Activated CD4-positive, alpha-beta memory T cell treated with anti-CD3 and anti-CD28 coated beads, Interleukin-2, amount 10 ng/mL, durations not matched to agents 7 days and 5 days (primary cell): ENCODE measurements at places on chromosomes 3 and 15.

GRCh38 chr3:72449551-72449950 lies 398.7 kb downstream of the SHQ1 start:
- no peak for DNase-seq

DNA sequence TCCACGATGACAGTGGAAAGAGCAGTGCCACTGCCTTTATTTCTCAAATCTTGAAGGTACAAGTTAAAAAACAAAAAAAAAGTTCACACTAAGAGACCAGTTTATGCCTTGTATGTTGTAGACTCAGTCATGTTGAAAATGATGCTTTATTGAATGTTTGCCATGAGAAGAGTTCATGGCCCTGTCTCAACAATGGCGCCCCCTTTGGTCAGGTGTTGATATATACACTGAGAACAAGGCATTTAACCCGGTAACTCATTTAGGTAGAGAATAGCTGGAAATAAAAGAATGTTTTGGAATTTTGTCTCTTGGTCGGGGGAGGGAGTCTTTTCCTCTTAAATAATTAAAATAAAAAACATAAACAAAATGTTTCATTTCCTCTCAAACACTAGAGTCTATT lies 145.6 kb upstream of the SLC2A2 start:
- no peak for DNase-seq

- DNase-seq = no peak
Observed at GRCh38 chr3:69219101-69219708, 96.8 kb upstream of the LMOD3 start.

- DNase-seq = no peak
Observed at GRCh38 chr15:49622561-49622960, 1.7 kb downstream of the DTWD1 start.

DNA sequence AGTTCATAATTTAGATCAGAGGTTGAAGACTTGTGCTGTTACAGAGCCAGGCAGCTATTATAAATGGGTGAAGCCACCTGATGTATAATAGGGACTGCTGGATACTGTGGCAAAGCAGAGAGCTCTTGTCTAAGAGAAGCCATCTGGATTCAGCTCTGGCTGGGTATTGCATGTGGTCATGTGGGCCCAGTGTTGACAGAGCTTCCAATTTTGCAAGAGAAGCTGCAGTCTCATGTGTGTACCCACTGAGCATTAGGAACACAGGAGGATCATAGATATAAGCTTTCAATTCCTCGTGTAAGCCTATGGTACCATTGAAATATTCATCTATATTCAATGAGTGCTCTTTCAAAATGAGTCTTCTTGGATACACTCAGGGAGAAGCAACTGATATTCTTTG lies 303.9 kb upstream of the SLCO3A1 start:
- no peak for DNase-seq

GRCh38 chr15:41870689-41871081 lies 23.2 kb downstream of the SPTBN5 start:
- peak; percentile 78 for DNase-seq

DNA sequence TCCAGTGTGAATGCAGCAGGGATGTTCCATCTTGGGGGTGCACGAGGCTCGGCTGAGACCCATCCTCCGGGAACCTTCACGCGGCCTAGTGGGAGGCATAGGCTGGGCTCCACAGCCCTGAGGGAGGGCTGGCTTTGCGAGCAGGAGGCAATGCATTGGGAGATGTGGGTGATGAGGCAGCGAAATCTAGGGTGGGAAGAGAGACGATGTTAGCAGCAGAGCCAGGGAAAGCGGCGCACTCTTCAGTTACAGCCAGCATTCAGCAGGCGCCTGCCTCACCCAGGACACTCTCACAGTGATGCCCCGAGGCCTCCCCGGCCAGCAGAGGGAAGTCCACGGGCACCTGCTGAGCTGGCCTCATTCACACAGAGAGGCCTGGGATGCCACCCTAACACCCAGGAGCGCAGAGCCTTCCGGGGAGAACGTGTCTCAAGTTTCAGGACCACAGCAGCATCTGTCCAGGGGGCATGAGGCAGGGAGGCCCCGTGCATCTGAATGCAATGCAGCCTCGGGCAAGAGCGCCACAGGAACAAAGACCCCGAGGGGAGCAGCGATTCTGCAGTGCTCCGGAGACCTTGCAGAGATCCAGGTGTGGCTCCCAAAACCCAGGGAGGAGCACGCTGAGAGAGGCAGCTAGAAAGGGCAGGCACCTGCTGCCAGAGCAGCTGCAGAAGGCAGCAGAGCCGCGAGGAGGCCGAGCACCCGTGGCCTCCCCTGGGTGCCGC lies 102.4 kb downstream of the NUP210 start:
- no peak for DNase-seq

- DNase-seq = peak; percentile 31
Observed at GRCh38 chr3:153621953-153622352, 459.9 kb downstream of the RAP2B start.

DNA sequence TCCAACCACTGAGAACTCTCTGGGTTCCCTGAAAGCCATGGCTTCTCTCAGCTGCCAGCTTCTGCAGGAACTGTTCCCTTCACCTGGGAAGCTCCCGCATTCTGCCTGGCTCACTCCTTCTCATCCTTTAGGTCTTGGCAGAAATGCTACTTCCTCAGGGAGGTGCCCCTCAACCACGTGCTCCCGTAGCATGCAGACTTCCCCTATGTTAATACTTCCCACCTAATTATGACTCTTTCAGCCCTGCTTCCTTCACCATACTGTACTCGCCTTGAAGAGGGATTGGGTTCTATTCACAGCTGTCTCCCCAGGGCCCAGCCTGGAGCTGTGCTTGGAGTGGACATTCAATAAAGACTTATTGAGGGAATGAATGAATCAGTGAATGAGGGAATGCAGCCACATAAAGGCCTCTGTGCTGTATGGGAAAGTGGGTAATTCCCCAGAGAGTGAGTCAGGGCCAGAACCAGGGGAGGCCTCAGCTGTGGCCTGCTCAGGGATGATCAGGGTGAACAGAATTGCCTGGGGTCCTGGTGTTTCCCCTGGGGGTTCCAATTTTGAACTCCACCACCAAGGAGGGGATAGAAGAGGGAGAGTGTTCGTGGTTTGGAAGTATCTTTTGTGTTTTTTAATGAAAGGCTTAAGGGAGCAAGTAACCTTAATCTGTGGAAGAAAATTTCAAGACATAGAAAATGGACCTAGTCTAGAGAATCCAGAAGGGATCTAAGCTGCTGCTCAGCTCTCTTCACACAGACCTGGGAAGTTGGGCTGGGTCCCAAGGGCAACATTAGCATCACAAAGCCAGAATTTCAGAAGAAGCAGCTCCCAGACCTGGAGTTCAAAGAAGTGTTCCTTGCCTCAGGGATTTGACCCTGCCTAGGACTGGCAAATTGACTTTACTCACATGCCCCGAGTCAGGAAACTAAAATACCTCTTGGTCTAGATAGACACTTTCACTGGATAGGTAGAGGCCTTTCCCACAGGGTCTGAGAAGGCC lies 14.6 kb upstream of the FAM107A start:
- no peak for DNase-seq

GRCh38 chr3:144052275-144052674 lies 80.7 kb downstream of the DIPK2A start:
- DNase-seq = no peak

GRCh38 chr3:98574132-98574531 lies 19.3 kb downstream of the CPOX start:
- no peak for DNase-seq

DNA sequence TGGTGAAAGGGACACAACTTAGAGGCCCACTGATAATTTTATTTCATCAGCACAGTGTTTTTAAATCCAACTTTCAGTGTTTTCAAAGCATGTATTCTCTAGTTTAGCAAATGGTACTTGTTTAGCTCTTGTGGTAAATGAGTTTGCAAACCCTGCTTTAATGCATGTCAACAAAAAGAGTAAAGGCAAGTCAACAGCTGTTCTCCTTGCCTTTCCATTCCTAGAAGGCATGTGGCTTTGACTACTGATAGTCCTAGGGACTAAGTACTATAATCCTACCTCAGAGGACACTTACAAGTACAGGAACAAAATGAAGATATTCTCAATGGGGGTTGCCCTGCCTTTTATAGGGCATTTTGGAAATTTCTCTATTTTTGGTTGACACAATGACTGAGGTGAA lies 13.1 kb downstream of the NPTN start:
- no peak for DNase-seq

- DNase-seq = no peak
Observed at GRCh38 chr3:24047513-24047912, 102.4 kb downstream of the NR1D2 start.

DNA sequence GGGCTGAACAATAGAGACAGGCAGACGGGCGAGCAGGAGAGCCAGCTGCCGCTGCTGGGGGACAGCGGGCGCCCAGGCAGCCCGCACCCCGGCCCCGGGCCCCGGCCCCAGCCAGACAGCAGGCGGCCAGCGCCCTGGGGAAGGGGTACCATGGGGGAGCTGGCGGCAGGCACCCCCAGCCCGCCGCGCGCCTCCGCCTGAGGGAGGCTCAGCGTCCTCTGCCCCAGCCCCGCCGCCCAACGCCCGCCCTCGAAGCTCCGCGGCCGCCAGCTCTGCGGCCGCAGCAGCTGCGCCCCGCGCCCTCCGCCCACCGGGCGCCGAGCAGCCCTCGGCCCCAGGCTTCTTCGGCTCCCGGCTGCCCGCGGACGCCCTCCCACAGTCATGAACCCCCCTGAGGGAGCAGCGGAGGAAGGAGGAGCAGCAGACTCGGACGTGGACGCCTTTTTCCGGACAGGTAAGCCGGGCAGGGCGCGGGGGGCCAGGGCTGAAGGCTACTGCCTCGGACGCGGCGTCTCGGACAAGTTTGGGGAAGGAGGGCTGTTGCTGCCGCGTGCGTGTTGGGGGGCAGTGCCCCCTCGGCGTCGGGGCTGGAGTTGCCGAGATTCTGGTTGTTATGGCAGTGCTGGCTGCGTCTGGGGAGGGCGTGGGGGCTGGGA lies 41.6 kb upstream of the ROPN1 start:
- DNase-seq = no peak

DNA sequence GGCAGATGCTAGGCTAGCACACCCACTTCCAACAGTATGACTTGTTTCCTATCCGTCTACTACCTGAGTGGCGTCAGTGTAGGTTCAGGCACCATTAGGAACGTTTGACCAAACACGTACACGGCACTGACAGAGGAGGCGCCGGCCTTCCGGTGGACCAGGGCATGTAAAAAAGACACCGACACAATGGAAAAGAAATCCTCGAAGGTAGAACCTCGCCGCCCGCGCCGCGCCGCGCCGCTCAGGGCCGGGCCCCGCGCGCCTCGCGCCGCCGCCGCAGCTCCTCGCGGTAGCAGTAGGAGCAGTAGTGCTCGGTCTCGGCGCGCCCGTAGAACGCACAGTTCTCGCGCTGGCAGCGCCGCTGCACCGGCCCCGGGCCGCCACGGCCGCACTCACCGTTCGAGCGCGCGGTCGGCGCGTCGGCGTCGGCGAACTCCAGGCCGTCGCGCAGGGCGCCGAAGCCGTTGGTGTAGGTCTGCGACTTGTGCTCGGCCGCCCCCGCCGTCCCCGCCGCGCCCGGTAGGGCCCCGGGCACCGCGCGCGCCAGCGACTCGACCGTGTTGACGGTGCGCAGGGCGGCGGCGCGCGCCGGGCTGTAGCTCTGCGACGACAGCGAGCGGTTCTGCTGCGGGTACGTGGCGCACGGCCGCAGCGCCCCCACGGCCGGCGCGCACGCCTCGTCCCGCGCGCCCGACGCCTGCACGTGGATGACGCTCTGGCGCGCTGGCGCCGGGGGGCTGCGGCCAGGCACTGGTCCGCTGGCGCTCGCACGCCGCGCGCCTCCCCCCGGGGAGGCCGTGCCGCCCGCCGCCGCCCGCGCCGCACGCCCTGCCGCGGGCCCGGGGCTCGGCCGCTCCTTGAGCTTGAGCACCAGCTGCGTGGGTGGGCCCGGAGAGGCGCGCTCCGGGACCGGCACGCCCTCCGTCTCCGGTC lies 156.7 kb downstream of the KLF13 start:
- DNase-seq = peak; percentile 64

GRCh38 chr3:107910713-107911259 lies 180.0 kb downstream of the CD47 start:
- DNase-seq = no peak

DNA sequence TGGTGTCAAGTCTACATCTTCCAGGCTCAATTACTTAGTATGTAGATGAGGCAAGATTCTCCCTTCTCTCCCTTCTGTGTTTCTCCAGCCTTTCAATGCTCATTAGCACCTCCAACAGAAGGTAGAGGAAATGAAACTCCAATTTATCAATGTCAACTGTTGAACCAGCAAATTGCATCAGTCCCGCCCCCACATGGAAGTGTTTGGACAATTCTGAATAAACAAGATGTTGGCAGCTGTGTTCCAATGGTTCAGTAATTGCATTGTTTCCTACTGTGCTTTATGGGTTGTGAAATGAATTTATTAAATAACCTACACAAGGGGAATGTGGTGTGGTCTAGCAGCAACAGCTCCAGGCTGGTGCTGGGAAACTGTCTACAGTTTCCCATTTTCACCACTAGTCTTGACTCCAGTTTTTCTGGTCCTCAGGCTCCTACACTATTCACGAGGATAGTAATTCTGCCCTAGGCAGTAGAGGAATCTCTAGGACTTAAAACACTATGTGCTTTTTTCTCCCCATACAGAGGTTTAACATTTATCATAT lies 91.9 kb downstream of the MB21D2 start:
- no peak for DNase-seq

DNA sequence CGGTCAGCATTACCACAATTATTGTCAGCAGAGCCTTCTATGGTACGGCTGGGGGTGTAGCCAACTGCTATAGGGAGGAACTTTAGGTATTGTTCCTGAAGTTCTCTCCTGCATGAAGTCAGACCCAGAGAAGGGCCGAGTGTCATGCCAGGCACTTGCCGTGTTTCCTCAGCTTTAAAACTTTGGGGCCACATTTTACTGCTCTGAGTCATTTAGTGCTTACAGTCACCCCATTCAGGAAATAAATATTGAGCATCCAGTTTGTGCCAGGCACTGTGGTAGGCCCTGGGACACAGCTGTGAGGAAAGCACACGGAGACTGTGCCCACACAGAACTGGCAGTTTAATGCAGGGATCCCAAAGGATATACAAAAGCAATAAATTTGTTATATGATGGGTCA lies 54.5 kb upstream of the APEH start:
- DNase-seq = no peak

- no peak for DNase-seq
Observed at GRCh38 chr3:186073641-186074040, 35.2 kb downstream of the ETV5 start.

DNA sequence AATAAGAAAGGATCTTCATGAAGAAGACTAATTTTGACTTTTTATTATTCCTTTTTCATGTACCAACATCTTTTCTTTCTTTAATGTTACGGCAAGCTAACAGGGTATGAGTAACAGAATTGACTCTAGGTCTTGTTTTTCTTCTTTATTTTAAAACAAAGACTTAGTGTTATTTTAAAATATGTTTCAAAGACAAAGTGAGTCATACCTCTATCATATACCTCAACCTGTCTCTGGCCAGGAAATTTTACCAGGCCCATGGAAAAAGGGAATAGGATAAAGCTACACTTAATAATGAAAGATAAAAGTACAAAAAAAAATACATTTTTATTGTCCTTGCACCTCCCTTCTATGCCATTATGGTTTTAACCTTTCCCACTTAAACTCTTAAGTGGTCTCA lies 57.4 kb downstream of the ZNF148 start:
- no peak for DNase-seq

GRCh38 chr3:109339197-109339596 lies 1.9 kb upstream of the DPPA4 start:
- DNase-seq = no peak

GRCh38 chr3:98744283-98744682 lies 18.9 kb upstream of the ST3GAL6 start:
- DNase-seq = no peak
